ENCODE measurements at places on chromosomes 12 and 14. TPM values are rescaled to one million over a fixed set of nuclear protein-coding genes. Genes with fewer than 3 reads are reported as not detected.
A peak's percentile ranks its signal among the peaks of the same experiment; 100 is the strongest.

DNA sequence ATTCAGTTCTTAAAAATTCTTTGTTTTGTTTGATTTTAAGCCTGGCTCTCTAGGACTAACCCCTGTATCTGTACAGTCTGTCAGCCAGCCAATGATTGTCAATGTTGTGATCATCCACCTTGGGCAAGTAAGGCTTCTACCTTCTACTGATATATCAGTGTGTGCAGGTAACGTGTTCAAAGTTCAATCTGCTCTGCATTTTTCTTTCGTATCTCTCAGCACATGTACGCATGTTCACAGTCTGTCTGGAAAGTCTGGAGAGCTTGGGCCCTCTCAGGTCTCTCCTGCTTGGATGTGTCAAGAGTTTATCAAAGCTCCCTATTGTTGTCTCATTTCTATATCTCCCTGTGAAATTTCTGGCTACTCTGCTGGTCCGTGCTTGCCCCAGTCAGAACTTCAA is 138.6 kb upstream of the VRK1 start:
- no peak for DNase-seq

DNA sequence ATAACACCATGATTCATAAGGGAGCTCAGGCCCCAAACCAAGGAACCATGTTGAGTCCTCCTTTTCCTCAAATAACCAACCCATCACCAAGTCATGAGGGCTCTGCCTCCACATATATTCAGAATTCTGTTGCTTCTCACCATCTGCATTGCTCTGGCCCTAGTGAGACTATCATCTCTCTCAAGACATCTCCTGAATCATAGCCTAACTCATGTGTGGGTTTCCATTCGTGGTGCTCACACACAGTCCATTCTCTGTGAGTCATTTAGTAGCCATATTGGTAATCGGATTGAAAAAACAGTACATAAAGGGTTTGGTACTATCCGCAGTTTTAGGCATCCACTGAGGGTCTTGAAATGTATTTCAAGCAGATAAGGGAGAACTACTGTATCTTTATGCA is 5.1 kb upstream of the SLC38A2 start:
- DNase-seq: peak; percentile 52

- no peak for DNase-seq
These were observed 279.1 kb downstream of the BTG1 start for GRCh38 chr12:91866566-91866965.

DNA sequence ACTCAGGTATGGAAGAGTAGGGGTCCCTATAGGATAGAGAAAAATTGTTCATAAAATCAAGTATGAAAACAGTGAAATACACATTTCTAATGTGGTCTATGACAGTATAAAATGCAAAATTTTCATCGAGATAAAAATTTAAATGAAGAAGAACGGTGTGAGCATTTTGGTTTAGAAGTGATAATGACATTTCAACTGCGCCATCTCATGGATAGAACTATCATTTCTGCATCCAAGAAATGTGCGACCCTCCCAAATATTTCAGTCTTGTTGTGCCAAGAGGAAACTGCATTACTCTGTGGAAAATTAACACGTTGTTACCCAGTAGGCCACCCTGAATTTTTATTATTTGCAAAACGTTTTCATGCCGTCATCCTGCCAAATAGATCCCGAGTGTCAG is 108.8 kb downstream of the CRACR2A start:
- DNase-seq: no peak

- DNase-seq: no peak
These were observed 363 bp upstream of the LMO3 start for GRCh38 chr12:16606201-16606849.

DNA sequence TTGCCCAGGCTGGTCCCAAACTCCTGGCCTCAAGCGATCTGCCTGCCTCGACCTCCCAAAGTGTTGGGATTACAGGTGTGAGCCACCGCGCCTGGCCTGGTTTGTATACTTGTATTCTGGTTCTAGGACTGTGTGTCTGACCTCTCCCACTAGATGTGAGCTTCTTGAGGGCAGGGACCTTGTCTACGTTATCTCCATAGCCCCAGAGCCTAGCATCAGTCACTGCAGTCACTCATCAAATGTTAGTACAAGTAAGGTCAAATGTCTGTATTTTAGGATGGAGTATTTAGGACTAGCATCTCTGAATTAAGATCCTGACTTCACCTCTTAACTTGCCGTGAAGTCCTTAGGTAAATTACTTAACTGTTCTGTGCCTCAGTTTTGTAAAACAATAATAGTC is 2.9 kb downstream of the RILPL2 start:
- DNase-seq: no peak

- peak; percentile 73 for DNase-seq
These were observed 8.1 kb upstream of the NIN start for GRCh38 chr14:50839048-50839447.

- no peak for DNase-seq
These were observed 31.4 kb downstream of the CPM start for GRCh38 chr12:68901551-68901950.

DNA sequence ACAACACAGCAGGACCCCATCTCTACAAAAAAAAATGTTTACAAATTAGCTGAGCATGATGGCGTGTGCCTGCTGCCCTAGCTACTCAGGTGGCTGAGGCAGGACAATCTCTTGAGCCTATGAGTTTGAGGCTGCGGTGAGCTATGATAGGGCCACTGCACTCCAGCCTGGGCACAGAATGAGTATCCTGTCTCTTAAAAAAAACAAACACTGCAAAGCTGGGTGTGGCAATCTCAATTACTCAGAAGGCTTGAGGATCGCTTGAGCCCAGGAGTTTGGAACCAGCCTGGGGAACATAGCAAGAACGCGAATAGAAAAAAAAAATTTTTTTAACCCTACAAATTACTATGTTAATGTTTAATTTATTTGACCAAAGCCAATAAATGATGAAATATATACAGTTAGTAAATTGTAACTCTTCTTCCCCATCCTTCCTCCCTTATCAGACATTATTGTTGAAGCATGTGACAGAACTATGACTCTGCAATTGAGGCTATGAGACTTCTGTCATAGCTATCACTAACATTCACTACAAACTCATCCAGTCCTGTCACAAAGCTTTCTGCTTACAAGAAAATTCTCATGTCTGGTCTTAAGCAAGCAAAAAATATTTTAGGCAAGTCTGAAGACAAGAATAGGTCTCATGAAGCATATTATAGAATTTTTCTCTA is 9.8 kb downstream of the BTBD7 start:
- no peak for DNase-seq

DNA sequence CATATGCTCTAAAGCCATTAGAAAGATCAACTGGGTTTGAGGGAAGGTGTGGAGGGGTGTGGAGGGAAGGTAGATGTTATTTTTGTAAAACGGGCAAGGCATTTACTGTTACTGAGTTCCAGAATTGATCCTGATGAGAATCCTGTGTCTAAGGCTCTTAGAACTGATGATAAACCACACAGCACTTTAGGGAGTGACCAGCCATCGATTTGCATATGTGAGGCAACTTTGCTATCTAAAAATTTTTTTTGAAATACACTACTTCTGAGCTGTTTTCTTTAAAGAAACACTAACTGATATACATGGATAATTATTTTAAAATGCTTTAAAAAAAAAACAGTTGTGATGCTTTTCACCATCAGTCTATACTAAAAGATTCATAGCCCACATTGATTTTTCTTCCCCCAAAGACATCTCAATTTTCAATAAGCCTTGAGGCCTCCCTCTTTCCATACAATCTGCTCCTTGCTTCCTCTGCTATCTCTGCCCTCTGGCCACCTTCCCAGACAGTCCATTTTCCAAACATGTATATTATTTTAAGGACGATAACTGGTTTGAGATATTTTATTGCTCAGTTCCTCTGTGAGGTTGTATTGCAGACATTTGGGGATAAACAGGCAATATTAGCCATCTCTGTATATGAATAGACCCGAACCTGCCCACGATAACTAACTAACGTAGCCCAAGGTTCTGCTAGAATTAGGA is 265.9 kb downstream of the EFCAB11 start:
- no peak for DNase-seq

DNA sequence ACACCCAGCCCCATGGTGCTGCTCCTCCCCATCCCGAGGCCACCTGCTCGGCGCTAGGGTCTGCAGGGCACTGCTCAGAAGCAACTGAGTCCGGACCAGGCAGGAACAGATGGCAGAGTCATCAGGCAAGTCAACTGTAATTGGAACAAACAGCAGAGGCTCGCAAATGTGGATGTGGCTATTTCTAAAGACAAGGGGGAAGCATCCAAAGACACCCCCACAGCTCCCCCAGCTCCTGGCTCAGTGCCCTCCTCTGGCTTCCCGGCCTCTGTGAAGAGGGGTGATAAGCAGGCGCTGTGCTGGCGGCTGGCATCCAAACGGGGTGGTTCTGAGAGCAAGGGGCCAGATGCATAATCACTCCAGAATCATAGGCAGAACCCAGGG is 125.6 kb downstream of the PIWIL1 start:
- DNase-seq: no peak

- DNase-seq: no peak
These were observed 4.0 kb downstream of the MLEC start for GRCh38 chr12:120690978-120691377.

The DDX54 gene
- total RNA-seq: 43.1 TPM

The ESRRB gene
- total RNA-seq: not detected

The ERP27 gene
- not detected for total RNA-seq

The ART4 gene
- not detected for total RNA-seq

The ANKS1B gene
- 4.1 TPM for total RNA-seq

Measured in M059J (cell line).